T follicular helper cell (primary cell): ENCODE measurements at places on chromosomes 16 and 17.

GRCh38 chr17:5373112-5373511 is 46.4 kb downstream of the NUP88 start:
- no peak for DNase-seq

DNA sequence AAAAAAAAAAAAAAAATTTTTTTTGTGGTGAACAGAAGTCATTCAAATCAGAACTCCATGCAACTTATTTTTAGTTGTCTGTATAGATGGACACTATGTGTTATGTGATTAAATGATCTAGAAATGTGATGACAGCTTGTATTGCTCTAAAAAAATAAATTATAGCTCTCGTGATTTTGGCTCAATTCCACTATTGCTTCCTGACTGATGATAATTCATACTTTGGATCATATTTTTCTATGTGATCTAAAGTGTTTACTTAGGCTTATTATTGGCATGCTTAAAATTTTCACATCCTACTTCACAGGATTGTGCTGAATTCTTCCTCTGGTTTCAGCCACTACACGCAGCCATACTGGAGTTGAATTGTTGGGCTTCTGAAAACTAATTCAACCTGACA is 76.8 kb downstream of the RPGRIP1L start:
- no peak for DNase-seq

DNA sequence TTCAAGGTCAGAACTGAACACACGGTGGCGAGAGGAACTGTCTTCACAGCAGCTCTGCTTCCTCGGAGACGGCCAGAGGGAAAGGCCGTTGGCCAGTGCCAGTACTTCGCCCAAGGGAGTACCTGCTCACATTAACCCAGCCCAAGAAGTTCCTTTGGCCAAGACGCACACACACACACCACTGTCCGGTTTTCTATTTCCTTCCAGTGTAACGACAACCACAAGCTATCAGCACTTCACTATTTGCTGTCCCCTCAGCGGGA is 744 bp upstream of the GGNBP2 start:
- peak; percentile 3 for DNase-seq

DNA sequence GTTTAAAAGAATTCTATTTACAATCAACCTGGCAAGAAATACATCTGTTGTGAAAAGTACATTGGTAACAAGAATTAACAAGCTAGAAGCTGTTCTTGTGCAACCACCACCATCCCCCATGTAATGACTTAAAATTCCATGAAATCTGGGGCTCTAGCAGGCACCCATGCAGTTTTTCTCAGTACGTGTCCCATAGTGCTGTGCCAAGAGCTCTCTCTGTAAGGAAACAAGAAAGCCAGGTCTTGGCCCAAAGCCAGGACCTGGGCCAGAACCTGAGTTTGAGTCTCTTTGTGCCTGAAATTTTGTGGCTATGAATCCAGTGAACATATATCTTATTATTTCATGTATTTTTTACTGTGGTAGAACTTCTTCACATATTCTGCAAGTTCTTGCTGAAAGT is 46.6 kb downstream of the NUP93 start:
- DNase-seq = no peak

- DNase-seq = no peak
These were observed 128.4 kb upstream of the TNRC6C start for GRCh38 chr17:77829843-77830799.

- DNase-seq = no peak
These were observed 66.6 kb upstream of the CBX4 start for GRCh38 chr17:79905832-79906231.
